ENCODE measurements at places on chromosomes 5 and 9.

DNA sequence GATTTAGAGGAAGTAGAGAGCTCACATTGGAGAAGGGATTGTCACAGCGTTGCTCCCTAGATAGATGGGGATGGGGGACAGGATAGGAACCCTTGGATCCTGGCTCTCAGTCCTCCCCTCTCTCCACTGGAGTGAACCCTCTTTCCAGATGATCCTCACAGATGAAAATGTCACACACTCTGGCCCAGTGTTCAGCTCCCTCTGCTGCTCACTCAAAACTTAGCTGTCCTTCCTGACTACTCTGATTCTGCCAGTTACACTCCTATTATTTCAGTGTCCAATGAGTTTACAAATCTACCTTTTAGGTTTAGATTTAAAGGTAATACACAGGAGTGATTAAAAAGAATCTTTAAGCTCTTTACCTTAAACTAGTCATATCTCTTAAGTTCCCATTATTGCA is 5.8 kb upstream of the SPINK7 start:
- DNase-seq, result no peak

DNA sequence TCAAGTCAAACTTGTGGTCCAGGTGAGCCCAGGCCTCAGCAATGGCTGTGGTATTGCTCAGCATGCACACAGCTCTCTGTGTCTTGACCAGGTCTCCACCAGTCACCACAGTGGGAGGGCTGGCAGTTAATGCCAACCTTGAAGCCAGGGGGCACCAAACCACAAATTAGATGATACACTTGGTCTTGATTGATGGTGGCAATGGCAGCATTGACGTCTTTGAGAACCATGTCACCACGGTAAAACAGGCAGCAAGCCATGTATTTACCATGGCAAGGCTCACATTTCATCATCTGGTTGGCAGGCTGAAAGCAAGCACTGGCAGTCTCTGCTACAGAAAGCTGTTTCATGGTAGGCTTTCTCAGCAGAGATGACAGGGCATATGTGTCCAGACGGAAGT is 40.0 kb downstream of the NIM1K start:
- peak; percentile 25 for DNase-seq

DNA sequence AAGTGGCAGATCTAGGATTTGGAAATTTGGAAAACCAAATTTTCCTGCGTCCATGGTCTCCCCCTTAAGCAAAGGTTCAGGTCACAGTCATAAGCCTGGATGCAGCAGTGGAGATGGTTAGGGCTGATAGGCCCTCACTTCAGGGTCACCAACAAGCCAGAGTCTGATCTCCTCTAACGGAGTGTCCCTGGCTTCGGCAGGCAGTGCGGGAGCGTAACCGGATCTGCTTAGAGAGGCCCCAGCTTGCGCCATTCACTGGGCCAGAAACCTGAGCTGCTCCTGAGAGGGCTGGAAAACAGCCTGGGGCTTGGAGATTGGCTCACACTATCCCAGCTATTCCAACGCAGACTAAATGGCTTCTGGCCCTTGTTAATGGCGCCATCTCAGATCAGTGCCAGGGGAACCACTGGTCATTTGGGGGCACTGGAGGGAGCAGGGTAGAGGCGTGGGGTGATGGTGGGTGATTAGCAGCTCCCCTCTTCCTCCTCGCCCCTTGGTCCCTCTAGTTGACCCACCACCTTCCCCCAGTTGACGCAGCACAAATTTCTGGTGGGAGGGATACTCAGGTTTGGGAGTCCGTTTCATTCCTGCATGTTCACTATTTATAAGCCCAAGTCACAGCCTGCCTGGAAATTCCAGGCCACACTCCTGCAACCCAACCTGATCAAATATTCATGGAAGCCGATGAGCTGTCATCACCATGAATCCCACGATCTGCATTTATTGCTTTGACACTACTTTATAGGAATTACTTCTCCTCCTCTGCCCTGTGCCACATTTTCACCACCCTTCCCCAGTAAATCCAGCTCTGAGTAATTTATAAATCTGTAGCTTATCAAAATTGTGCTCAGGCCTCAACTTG is 134.6 kb upstream of the CPEB4 start:
- no peak for DNase-seq

DNA sequence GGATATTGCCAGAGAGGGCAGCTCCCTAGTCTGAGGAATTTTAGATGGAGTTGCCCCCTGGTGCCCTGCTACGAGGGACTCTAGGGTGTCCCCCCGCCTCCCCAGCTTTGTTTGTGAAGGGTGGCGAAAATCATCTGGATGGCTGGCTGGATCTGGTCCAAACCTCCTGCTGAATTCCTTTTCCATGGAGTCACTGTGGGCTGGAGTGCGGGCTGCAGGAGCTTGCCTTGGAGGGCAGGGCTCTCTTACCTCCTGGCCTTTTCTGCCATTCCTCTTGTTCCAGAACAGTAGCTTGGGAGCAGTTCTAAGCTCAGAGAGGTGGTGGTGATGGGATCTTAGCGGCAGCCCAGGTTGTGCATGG is 2.1 kb downstream of the SYNPO start:
- DNase-seq, result no peak

GRCh38 chr5:149363358-149363757 is 5.5 kb downstream of the PCYOX1L start:
- no peak for DNase-seq

GRCh38 chr9:127970401-127971313 is 10.1 kb downstream of the EEIG1 start:
- peak; percentile 81 for DNase-seq

DNA sequence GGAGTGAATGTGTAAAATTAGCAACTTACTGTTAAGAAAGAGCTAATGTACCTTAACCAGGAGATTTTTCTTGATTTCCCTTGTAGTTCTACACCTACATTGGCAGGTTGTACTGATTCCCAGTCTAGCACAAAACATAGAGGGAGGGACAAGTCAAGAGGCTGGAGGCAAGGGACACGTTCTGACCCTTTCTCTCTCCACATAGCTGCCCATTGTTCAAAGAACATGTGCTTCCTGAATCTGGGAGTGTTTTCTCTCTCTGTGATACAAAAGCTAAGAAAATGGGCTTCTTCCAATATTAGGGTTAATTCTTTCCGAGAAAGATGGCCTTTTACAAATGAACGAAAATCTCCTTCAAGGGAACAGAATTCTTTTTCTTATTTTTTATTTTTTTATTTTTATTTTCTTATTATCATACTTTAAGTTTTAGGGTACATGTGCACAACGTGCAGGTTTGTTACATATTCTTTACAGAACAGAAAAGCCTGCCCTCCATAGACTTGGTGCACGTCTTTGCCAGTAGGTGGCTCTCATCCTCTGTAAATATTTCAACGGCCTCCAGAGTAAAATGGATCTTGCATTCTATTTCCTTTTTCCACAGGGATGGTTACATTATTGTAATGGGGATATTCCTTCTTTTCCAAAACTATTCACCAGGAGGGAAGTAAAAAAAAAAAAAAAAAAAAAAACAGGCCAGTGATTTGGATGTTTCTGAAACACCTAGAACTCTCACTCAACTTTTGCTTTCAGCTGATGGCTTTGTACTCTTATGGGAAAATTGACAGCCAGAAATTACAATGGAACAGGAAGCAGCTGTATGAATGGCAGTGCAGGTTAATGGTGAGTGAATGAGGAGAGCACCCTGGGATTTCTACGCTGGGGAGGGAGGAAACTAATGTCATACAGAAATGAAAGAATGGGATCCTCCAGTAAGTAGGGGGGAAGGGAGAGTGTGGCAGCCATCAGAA is 13.1 kb upstream of the IFNA5 start:
- DNase-seq, result no peak

DNA sequence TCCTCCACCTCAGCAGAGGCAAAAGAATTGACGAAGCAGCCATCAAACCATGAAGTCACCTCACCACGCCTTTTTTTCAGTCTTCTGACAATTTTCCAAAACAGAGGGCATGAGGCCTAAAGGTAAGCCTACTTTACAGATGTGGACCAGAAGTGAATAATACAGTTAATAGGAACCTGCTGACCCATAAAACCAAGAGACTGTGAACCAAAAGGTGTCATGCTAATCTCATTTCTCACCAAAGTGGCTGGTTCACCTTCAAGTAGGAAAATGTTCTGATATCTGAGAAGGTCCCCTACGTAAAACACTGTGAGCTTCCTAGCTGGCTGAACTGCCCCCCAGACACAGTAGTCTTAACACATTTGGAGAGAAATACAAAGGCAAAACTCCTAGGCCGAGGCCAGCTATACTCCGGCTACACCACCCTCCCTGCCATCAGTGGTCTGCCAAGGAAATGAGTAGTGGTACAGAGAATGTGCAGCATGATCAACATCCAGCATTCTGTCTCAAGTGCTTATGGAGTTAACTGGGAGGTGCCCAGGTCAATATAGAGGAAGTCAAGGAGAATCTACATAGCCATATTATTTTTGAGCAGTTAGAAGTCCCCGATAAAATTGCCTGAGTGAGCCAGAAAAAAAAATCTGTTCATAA is 19.3 kb upstream of the F2RL2 start:
- DNase-seq, result no peak

GRCh38 chr5:114898602-114899001 is 271.1 kb downstream of the TRIM36 start:
- DNase-seq, result no peak

DNA sequence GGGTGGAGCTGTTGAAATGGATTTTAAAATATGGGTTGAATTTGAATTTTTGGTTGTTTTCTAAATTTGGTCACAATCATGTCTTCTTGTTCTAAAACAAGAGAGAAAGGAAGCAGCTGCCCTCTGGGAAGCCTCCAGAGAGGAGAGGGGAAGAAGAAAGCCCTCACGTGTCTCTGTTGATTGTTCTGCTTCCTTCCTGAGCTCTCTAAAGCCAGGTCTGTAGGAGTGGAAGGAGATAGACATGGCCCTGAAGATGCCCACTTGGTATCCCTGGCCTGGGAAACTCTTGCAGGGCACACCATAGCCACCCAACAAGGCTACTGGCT is 59.6 kb downstream of the GALNT12 start:
- no peak for DNase-seq

All from activated T-cell treated with anti-CD3 and anti-CD28 coated beads, Interleukin-2, amount 50 U/mL, for 48 hours (primary cell).